ENCODE measurements at places on chromosomes 5 and 9. TPM values are rescaled to one million over a fixed set of nuclear protein-coding genes. Genes with fewer than 3 reads are reported as not detected.

DNA sequence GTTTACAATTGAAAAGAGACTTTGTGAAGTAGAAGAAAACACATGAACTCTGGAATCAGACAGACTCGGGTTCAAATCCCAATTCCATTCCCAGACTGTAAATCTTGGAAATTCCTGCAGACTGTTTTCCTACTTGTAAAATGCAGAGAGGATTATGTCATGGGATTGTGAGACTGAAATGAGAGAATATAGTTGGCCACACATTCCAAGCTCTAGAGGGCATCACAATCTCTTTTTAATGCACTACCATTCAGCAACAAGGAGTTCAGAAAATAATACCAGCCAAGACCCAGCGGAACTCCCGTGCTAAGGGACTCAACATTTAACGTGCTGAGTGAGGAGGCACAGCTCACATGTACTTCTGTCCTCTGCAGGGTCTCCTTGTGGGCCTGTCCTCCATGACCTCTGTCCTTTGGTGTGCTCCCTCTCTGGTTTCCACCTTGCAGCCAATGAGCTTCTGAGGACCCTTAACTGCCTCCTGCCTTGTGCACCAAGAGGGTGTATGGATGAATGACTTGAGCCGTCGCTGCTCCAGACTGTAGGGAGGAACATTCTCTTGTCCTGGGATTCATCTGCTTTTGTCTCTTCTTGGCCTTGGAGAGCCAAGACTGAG, 263.5 kb downstream of the NTRK2 start:
- DNase-seq, result no peak

DNA sequence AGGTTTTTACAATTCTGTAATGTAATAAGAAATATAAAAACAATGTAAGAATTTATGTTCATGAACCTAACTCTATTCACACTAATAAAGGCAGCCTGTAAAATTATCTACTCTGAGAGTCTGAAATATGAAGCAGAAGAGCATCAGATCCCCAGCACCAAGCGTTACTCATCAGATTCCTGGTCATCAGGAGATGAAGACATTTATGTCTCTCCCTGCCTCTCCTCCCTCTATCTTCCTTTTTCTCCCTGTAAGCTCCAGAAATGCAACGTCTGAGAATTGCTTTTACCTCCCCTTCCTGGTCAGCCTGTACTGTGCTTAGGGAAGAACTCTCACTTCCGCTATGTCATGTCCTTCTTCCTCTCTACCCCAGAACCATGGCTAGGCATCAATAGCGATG, 114.4 kb upstream of the SLIT3 start:
- no peak for DNase-seq

The N4BP3 gene
- total RNA-seq, result 41.6 TPM

The PCDHA6 gene
- 2.4 TPM for total RNA-seq

DNA sequence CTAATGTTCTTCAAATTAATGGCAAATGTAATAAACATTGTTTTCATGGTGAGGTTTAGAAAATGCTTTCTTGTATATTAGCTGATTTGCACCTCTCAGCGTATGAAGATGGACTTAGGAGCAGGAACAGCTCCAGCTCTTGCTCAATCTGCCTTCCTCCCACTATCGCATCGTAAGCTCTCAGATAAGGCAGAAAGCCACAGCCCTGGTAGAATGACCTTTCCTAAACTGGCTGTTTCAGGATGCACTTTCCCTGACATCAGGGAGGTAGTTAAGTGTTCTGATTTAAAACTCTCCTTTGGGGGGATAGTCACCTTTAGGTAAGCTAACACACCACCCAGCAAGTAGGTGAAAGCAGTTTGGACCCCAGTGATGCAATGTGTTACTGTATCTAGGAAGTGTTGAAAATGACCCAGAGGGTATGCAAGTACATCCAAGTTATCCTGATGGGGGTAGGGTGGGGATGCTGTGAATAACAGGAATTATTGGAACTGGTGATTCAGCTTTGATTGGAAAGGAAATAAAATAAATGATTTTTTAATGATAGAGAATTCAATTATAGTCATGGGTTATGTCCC, 72.3 kb downstream of the LMNB1 start:
- DNase-seq, result no peak

DNA sequence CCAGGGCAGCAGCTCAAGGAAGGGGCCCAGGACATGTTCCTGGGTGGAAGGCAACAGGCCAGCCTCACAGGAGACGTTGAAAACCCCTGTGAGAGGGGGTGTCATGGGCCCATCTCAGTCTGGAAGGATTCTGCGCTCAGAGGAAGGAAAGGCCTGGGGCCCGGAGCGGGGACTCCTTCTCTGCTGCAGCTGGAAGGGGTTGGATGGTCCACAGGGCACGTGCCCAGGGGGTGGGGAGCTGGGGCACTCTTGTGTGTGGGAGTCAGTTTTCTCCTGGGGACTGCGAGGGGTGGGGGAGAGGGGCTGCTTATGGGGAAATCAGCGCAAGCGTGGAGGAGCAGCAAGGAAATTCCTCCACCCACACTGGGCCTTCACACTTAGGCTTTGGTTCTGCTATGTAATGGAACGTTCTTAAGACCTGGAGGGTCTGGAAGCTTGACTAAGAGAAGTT, 2.9 kb upstream of the LPCAT1 start:
- DNase-seq, result peak; percentile 6

DNA sequence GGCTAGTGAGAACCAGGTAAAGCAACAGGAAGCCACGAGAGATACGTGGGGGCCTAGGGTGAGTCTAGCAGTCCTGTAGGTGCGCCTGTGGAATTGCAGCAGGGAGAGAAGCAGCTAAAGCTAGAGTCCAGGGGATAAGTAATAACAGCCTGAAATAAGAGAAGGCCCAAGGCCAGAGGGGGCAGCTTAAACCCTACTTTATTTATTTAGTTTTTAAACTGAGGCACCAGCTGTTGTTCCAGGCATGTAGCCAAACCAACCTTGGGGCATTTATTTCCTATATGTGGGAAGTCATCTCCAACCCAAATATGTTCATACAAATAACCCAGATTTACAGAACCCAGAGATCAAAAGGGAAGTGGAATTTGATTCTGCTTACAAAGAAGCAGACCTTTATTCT, 93.5 kb downstream of the GLDC start:
- DNase-seq, result no peak

- DNase-seq, result peak; percentile 88
Observed at GRCh38 chr9:89593727-89594427, 10.9 kb upstream of the GADD45G start.

GRCh38 chr9:127854184-127854806, at the start of gene ENG:
Gene ENG, minus strand, starts transcription at chr9:127854658. Its CDS starts 303 bp downstream, at chr9:127854355.
- DNase-seq, result peak; percentile 62

DNA sequence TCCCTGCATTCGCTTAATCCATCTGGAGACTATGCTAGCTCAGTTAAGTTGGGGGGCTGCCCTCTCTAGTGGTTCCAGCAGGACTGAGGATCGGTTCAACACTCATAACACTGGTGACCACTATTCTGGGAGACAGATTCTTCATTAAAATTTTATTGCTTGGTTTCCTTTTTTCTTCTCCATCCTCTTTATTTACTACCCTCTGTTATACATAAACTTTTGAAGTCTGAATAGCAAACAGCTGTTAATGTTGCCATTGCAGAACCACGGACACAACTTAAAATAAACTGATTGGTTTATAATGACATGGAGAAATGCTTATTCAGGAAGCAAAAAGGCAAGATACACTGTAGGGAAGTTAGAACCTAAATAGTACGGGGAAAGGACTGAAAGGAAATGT, 22.1 kb downstream of the IQGAP2 start:
- DNase-seq, result no peak

DNA sequence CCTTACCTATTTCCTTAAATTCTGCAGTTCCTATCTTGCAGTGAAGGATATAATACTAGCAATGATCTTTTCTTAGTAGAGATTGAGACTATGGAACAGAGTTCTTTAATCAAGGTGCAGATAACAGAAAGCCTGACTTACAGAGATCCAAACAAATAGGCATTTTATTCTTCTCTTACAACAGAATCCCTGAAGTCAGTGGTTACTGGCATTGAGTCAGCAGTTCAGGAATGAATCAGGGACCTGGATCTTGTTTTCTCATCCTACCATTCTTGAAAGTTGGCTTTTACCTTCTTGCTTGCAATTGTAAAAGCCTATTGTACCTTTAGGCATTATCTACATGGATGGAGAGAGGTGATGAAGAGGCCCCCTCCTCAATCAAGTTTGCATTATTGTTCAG, 47.5 kb upstream of the TLE4 start:
- no peak for DNase-seq

DNA sequence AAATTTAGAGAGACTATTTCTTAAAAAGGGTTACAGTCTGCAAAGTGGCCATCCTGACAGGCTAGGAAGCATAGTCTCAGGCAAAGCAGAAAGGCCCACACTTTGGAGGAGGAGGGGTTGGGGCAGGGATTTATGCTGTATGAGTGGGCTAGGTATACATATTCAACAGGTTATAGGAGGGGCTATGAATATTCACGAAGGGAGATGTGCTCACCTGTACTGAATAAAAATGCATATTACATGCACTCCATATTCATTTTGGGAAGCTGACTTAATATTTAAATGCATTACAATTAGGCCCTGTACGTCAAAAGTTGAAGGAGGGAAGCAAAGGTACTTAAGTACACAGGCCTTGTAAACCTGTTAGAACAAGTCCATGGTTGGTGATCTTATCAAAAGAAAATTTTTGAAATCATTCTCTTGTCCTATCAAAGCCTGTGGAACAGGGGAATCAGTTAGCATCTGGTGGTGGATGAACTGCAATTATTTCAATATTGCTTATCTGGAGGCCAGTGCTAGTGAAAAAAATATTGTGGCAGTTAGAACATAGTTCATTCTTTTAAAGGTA, 1.6 kb downstream of the CENPP start:
- no peak for DNase-seq

The RNF208 gene
- total RNA-seq, result 14.8 TPM

The SPATA6L gene
- total RNA-seq, result 1.8 TPM

- no peak for DNase-seq
Observed at GRCh38 chr9:73014011-73014410, 61.2 kb upstream of the ALDH1A1 start.

DNA sequence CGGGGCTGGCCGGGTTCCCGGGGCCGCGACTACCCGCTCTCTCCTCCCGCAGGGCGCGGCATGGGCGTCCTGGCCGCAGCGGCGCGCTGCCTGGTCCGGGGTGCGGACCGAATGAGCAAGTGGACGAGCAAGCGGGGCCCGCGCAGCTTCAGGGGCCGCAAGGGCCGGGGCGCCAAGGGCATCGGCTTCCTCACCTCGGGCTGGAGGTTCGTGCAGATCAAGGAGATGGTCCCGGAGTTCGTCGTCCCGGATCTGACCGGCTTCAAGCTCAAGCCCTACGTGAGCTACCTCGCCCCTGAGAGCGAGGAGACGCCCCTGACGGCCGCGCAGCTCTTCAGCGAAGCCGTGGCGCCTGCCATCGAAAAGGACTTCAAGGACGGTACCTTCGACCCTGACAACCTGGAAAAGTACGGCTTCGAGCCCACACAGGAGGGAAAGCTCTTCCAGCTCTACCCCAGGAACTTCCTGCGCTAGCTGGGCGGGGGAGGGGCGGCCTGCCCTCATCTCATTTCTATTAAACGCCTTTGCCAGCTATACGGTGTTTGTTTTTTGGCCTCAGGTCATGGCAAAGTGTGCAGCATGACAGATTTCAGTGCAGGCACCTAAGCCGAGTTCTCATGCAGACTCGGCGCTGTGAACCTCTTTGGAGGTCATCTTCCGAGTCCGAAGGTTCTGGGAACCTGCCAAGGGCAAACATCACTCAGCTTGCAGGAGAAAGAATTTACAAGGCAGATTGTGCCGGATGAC, 516 bp downstream of the MRPL41 start:
- peak; percentile 40 for DNase-seq

DNA sequence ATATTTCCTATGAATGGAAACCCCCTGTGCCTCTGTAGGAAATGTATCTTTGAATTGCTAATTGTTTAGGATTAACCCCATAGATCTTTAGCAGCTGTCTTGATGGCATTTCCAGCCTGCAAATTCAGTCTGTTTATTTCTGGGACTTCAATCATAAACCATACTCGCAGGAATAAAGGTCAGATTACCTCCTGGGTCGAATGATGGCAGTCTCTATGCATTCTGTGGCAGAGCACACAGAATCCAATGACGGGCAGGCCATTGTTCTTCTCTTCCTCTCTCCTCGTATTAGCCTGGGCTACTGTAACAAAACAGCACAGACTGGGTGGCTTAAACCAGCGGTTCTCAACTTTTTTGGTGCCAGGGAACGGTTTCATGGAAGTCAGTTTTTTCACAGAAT, 199.9 kb downstream of the PCSK5 start:
- no peak for DNase-seq

DNA sequence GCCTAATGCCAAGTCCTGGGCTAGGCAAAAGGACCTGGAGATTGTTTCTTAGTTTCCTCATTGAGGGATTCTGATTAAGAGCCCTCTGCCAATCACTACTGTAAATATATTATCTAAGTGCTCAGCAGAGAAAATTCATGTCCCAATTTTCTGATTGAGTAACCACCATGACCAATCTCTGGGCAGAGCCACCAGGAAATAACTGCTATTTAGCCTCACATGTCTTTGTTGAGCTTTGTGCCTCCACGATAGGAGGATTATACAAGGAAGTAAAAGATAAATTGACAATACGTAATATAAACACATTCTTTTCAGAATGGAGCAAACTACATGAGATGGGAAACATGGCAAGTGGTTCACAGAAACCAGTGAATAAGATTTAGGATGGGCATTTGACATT, 396.1 kb upstream of the PAPPA start:
- DNase-seq, result no peak

DNA sequence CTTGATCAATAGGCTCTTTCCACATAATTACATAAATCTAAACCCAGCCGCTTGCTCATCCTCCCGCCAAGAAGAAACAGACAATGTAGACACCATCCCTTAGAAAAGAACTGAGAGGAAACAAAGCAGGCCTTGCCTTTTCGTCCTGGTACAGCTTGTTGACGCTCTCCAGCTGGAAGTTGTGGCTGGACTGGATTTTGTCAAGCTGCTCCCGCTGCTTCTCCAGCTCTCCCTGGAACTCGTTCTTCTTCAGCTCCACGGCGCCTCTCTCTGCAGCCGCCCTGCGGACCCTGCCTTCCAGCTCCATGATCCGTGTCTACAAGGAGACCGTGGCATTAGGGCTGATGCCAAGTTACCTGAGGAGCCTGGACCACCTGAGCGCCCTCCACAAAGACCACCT, 22.1 kb downstream of the GOLM1 start:
- DNase-seq, result no peak

GRCh38 chr9:106731910-106732309, 131.1 kb upstream of the ZNF462 start:
- no peak for DNase-seq
